LHCN-M2 (cell line): ENCODE measurements at places on chromosomes 7 and 10.

GRCh38 chr7:127417346-127417745 is 24.8 kb upstream of the ZNF800 start:
- no peak for DNase-seq

DNA sequence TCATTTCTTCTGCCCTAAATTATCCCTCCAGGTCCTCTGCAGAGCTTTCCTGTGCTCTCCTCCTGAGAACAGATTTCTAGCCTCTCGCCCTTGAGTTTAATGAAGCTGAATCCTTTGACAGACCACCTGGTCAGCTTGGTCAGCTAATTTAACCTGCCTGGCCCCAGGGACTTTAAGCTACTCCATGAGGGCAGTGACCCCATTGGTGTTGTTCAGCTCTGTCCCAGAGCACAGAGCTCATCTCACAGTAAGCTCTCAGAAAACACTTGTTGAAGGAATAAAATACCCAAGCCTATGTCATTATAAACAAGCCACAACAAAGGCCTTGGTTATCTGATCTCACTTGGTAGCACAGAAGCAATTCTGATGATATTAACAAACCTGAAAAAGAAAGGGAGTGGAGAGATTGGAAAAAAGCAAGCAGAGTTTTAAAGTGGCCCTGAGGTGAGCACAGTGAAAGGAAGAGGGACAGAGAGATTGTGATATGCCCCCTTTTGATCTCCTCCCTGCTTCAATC is 24.4 kb downstream of the SLC26A4 start:
- DNase-seq = no peak

- DNase-seq = no peak
Observed at GRCh38 chr10:18097524-18097923, 42.7 kb upstream of the CACNB2 start.

GRCh38 chr7:69285854-69286253 is 312.4 kb upstream of the AUTS2 start:
- DNase-seq = no peak
